ENCODE measurements at places on chromosomes 1 and 21. TPM values are rescaled to one million over a fixed set of nuclear protein-coding genes. Genes with fewer than 3 reads are reported as not detected.

GRCh38 chr21:36166705-36167104 is 10.1 kb downstream of the DOP1B start:
- DNase-seq = no peak

DNA sequence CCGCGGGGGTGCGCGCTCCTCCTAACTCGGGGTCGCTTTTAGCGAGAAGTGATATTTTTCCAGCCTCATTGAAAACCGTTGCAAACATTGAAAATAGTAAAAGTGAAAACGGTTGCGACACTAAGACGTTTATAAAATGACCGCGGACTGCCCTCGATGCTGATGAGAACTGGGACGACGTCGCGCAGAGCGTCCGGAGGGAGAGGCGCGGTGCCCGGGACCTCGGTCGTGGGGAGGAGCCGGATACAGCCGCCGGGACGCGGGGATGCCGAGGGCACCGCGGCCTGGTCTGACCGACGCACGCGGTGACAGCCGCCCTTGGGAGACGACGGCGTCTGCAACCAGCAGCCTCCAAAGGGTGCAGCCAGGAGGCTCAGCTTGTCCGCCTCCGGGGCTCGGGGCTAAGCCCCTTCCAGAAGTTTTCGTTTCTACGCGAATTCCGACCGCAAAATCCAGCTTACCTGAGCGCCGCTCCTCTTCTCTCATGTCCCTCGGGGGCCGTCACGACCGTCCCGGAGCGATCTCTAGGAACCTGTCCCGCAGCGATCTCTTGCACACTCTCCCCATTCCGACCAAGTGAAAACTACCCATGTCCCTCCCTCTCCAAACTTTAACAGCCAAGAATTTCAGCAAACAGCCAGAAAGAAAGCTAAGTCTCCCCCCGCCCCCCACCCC is 144.4 kb upstream of the ETS2 start:
- DNase-seq = peak; percentile 49

DNA sequence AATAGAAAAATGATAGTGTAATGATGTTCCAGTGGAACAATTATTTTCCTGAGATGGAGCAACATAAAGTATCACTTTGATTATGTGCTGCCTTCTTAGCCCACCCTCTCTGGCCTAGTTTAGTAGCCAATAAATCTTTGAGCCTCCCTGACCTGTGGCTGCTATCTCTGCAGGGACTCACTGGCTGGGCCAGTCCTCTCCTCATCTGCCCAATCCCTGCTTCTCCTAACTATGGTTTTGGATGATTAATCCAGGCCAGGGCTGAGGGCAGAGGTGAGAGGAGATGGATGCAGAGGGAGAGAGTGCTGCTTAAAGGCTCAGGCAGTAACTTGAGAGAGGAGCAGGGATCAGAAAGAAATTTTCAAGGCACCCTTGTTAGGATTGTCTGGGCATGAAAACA is 89.0 kb upstream of the CD34 start:
- no peak for DNase-seq

- DNase-seq = no peak
Observed at GRCh38 chr1:7178336-7178735, 393.1 kb downstream of the CAMTA1 start.

The TMEM51 gene
- 4.9 TPM for total RNA-seq

The RGL1 gene
- total RNA-seq = 18.5 TPM

Data from left ventricle myocardium superior (tissue), 1 donor.